GDM1 (cell line): ENCODE measurements at places on chromosomes 12 and 14.

DNA sequence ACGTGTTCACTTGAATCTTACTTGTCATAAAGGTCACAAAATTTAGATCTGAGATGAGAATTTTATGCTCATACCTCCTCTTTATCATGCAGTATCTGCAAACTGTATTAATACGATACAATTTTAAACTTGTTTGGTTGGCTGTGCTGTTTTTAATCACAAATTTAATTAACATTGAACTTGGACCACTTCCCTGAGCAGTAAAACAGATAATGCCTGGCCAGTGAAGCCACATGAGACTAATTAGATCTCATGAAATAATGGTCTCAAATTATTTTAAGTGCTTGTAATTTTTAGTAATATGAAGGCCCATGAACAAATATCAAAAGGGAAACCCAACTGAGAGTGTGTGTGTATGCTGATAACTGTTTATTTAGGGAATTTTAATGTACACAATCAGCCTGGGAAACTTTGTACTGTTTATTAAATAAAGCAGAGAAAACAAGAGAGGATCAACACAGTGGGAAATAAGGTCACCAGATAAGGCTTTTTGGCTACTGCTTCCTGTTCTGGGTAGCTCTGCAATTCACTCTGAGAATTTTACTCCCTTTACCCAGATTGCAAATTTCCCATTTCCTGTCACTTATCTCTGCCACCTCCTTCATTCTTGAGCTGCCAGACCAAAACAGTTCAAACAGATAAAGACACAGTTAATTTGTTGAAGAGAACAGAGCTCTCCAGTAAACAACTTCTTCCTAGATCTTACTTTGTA, 61.6 kb upstream of the GNPNAT1 start:
- no peak for DNase-seq

GRCh38 chr14:34365309-34365915, 96.6 kb downstream of the SPTSSA start:
- no peak for DNase-seq

DNA sequence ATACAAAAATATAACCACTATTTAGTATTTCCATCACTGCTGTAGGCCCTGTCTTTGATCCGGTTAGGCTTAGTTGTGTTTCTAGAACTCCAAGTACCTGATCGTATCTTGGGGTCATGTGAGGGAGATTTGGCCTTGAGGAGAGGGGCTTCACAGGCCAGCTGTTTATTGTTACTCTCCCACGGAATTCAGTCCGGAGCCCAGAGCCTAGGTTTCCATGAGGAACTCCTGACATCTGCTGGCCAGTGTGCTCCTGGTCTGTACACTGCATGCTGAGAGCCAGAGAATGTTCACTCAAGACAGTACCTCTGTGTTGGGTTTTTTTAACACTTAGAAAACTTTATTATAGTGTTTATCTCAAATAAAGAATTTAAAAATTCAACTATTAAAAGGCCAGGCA, 341.0 kb upstream of the TMEM132C start:
- peak; percentile 5 for DNase-seq

GRCh38 chr14:72630374-72630773, 263.5 kb downstream of the DPF3 start:
- DNase-seq = no peak

GRCh38 chr14:60648934-60649874, at the start of gene SIX1:
Gene SIX1 (minus strand): TSS chr14:60649477. CDS start chr14:60649189, 288 bp downstream.
- DNase-seq = no peak

DNA sequence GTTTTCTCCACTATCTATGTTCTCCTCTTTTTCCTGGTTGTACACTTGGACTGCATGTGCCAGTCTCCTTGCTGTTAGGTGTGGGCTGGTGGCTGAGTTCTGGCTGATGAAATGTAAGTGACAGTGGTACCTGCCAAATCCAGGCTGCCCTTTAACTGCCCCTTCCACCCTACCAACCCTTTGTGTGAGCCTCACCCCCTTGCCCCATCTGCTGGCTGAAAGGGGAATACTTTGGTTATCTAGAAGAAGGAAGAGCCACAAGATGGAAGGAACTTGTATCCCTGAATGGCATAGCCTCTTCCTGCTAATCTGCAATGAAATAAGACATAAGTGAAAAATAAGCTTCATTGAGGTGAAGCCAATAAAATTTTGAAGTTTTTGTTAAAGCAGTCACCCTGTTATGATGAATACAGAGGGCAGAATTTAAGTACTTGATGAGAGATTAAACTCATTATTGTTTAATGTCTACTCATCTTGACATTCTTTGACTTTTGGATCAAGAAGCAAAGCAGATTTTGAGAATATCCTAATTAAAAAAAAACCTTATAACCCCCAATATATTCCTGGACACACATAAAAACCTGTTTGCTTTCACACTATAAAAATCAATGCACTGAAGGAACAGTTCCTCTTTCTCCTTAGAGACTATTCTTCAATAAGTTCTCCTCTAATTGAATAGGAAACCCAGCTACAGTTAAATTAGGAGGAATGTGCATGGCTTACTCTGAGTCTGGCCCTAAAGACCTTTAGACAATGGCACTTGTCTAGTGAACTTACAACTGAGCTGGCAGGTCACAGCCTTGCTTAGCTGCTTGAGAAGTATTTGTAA, 262.6 kb upstream of the BTG1 start:
- peak; percentile 26 for DNase-seq

GRCh38 chr14:59482541-59483331, 1.5 kb downstream of the L3HYPDH start:
- DNase-seq = no peak
